ENCODE measurements at places on chromosomes 16 and 17. TPM values are rescaled to one million over a fixed set of nuclear protein-coding genes. Genes with fewer than 3 reads are reported as not detected.

Gene AARSD1
- total RNA-seq: 43.0 TPM

Gene SMIM5
- 0.12 TPM for total RNA-seq

Gene DPEP2
- 12.4 TPM for total RNA-seq

Gene WNT9B
- not detected for total RNA-seq

Gene CHCT1
- total RNA-seq: not detected

Gene UTS2R
- not detected for total RNA-seq

Gene KRT14
- total RNA-seq: not detected

Gene CCDC57
- 69.7 TPM for total RNA-seq

Gene CHRNE
- total RNA-seq: 0.25 TPM

Gene OTOP2
- not detected for total RNA-seq

Gene VTN
- 0.12 TPM for total RNA-seq

Gene HNF1B
- total RNA-seq: 0.08 TPM

Gene SEC14L5
- not detected for total RNA-seq

Gene GPR139
- not detected for total RNA-seq

Gene AOC3
- 0.79 TPM for total RNA-seq

Gene CLEC3A
- not detected for total RNA-seq

Gene P3H4
- 2.4 TPM for total RNA-seq

Gene SNX11
- 21.2 TPM for total RNA-seq

Gene CASKIN1
- total RNA-seq: 0.19 TPM

Gene ZNF821
- 7.7 TPM for total RNA-seq

Gene TTYH2
- 10.2 TPM for total RNA-seq

Gene ZDHHC1
- 0.29 TPM for total RNA-seq

Gene ZNF469
- total RNA-seq: 0.23 TPM

Gene FBXL16
- total RNA-seq: 12.7 TPM

Gene MT1M
- total RNA-seq: not detected

Gene TLCD1
- 2.3 TPM for total RNA-seq

Gene ZG16
- total RNA-seq: not detected

Gene RNF157
- total RNA-seq: 121 TPM

Gene PRPSAP1
- total RNA-seq: 58.7 TPM

Gene UMOD
- total RNA-seq: not detected

Gene RTN4RL1
- total RNA-seq: 0.19 TPM

Gene TMEM238L
- not detected for total RNA-seq

Gene RAB40B
- 1.7 TPM for total RNA-seq

Gene ZPBP2
- not detected for total RNA-seq

Gene NHLRC4
- 2.7 TPM for total RNA-seq

Gene FADS6
- not detected for total RNA-seq

Gene KRTAP2-3
- total RNA-seq: not detected

Gene CD2BP2
- 51.8 TPM for total RNA-seq

Gene KRTAP4-4
- not detected for total RNA-seq

Gene ALDH3A2
- 21.3 TPM for total RNA-seq

Gene ALOX12
- total RNA-seq: not detected

Gene ST6GALNAC1
- total RNA-seq: 2.1 TPM

Gene TBC1D3C
- not detected for total RNA-seq

Gene SLC12A3
- total RNA-seq: not detected

Gene MON1B
- total RNA-seq: 70.7 TPM

Gene MEIOB
- not detected for total RNA-seq

Gene GNG13
- total RNA-seq: not detected

Measured in activated CD4-positive, alpha-beta T cell treated with anti-CD3 and anti-CD28 coated beads, Interleukin-2, amount 10 ng/mL, durations not matched to agents 7 days and 5 days (primary cell).